ENCODE measurements at places on chromosomes 12 and 14. TPM values are rescaled to one million over a fixed set of nuclear protein-coding genes. Genes with fewer than 3 reads are reported as not detected.
A peak's percentile ranks its signal among the peaks of the same experiment; 100 is the strongest.

- H3K4me3 ChIP-seq: no peak overlapping the region
- H3K27ac ChIP-seq: no peak overlapping the region
- no peaks in the 10 kb centered on the region for H3K36me3 ChIP-seq
- DNase-seq: no peak
- no peaks in the 10 kb centered on the region for H3K27me3 ChIP-seq
Observed at GRCh38 chr14:72752034-72752412, 141.9 kb downstream of the DPF3 start.

MFAP5 gene
- 0.23 TPM for total RNA-seq

TOMM20L gene
- total RNA-seq: not detected

DNA sequence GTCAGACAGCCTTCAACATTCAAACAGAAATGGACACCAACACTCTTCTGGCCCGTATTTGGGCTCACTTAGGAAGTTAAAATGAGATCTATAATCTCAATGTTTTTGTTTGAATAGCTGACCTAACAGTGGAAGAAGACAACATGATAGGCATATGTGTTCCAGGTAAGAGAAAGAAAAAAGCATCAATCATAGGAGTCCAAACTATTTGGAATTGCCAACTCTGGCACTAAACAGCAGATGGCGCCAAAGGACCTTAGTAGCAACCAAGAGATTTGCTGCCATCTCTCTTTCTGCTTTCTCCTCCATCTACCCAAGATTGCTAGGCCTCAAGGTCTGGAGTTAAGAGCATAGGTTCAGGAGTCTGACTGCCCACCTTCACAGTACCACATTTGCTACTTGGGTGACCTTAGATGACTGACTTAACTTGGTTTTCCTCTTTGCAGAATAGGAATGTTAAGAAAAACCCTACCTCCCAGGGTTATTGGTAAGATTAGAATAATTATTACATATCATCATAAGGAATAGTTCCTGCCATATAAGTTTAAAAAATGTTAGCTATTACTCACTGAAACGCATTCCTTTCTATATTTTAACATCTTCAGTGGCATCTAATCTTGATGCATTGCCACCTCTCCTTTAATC, 30.2 kb downstream of the PEX5 start:
- no peaks in the 10 kb centered on the region for H3K27me3 ChIP-seq
- no peaks in the 10 kb centered on the region for H3K4me1 ChIP-seq
- H3K36me3 ChIP-seq: no peaks in the 10 kb centered on the region
- no peak overlapping the region for H3K27ac ChIP-seq
- H3K4me3 ChIP-seq: no peak overlapping the region

MYL2 gene
- total RNA-seq: 1.1 TPM

DNA sequence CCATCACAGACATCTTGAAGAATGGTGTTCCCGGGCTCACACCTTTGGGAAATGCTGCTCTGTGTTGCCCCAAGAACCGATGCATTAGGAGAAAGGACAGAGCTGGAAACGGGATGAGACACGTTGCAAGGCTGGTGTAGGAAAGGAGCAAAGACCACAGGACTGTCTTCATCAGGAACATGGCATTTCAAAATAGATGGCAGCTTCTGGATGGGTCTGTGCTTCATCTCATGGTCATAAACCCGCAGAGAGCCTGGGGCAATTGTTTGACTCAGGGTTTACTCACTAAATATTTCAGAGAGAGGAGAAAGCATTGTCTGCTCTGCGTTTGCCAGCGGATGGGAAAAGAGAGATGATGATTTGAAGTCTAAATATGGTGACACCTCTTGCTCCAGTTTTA, 76.3 kb downstream of the CACNA1C start:
- no peak for DNase-seq
- peaks cover 4% of the 10 kb centered on the region for H3K27me3 ChIP-seq
- no peaks in the 10 kb centered on the region for H3K36me3 ChIP-seq
- no peaks in the 10 kb centered on the region for H3K4me1 ChIP-seq
- H3K27ac ChIP-seq: no peak overlapping the region

DNA sequence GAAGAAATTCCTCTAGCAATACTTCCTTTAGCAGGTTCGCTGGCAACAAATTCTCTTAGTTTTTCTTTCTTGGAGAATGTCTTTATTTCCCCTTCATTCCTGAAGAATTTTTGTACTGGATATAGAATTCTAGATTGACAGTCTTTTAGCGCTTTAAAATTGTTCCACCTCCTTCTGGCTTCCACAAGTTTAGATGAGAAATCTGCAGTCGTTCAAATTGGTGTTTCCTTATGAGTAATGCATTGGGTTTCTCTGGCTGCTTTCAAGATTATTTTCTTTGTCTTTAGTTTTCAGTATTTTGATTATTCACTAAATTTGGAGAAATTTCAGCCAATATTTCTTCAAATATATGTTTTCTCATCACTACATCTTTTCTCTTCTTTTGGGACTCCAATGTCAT, 33.3 kb upstream of the FGF6 start:
- no peaks in the 10 kb centered on the region for H3K4me1 ChIP-seq
- no peaks in the 10 kb centered on the region for H3K36me3 ChIP-seq
- no peak overlapping the region for H3K4me3 ChIP-seq
- DNase-seq: no peak
- H3K27ac ChIP-seq: no peak overlapping the region
- H3K27me3 ChIP-seq: peaks cover 5% of the 10 kb centered on the region

GRCh38 chr12:120892265-120892664, 11.9 kb downstream of the SPPL3 start:
- no peak overlapping the region for H3K27ac ChIP-seq
- H3K4me1 ChIP-seq: no peaks in the 10 kb centered on the region
- no peak overlapping the region for H3K4me3 ChIP-seq
- H3K27me3 ChIP-seq: no peaks in the 10 kb centered on the region
- 0 out of 2 replicates have a peak, but pooled peaks cover 3% of the 10 kb centered on the region for H3K36me3 ChIP-seq

- H3K36me3 ChIP-seq: no peaks in the 10 kb centered on the region
- H3K4me1 ChIP-seq: no peaks in the 10 kb centered on the region
- no peaks in the 10 kb centered on the region for H3K27me3 ChIP-seq
- H3K4me3 ChIP-seq: no peak overlapping the region
Observed at GRCh38 chr14:30115756-30116155, 188.1 kb upstream of the PRKD1 start.

DNA sequence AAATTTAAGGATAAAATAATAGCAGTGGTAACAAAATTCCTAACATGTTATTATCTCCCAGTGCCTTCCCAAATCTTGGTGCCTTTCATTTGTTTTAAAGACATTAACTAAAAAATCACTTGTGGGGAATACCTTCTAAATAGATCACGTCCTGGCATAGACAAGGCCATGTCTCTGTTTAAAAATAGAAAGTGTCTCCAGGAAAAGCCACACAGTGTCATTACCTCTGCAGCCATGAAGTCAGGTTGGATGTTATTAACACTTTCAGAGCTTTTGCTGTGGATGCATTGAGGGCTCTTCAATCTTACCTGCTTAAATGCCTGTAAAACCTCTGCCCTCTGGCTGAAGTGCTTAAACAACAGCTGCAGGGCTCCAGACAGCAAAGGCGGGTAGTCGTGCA, 211.1 kb downstream of the ITPR2 start:
- H3K27ac ChIP-seq: no peak overlapping the region
- DNase-seq: peak; percentile 15
- H3K27me3 ChIP-seq: no peaks in the 10 kb centered on the region
- H3K36me3 ChIP-seq: no peaks in the 10 kb centered on the region
- H3K4me1 ChIP-seq: no peaks in the 10 kb centered on the region

- H3K4me3 ChIP-seq: no peak overlapping the region
- no peaks in the 10 kb centered on the region for H3K36me3 ChIP-seq
- no peaks in the 10 kb centered on the region for H3K27me3 ChIP-seq
- no peak for DNase-seq
- H3K27ac ChIP-seq: no peak overlapping the region
Observed at GRCh38 chr12:83141460-83141994, 454.8 kb downstream of the TMTC2 start.

DNA sequence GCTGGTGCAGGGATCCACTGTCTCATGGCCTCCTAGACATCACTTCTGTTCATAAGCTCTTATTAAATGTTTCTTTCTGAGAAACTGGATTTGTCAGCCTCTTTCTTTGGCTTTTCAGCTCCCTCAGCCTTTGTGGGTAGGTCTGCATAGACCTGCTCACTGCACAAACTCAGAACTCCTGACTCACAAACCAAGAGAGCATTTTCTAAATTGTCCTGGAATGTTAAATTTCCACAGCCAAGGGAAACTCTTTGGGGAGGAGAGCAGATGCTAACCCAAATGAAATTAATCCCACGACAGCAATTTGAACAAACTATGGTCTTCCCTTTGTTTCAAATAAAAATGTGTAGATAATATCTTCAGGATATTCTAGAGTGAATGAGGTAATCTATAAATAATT, 19.5 kb upstream of the CERS5 start:
- peak overlapping the region; percentile 83 for H3K27ac ChIP-seq
- peaks cover 14% of the 10 kb centered on the region for H3K36me3 ChIP-seq
- H3K4me3 ChIP-seq: no peak overlapping the region
- peaks cover 46% of the 10 kb centered on the region for H3K4me1 ChIP-seq
- peak; percentile 66 for DNase-seq
- H3K27me3 ChIP-seq: no peaks in the 10 kb centered on the region

DNA sequence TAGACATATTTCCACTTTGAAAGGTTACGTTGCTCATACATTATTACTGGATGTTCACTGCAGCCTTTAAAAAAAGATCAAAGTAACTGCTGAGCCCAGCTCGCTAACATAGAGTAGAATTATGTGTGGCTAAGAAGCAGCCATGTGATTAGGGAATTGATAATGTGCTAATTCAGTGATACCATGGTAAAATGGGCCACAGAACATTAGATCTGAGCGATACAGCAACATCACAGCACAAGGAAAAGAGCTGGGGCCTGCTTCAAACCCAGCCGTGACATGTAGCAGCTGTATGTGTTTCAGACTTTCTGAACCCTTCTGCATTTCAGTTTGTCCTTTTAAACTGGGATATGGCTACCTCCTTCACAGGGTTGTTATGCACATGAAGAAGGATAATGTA, 92.3 kb upstream of the LMNTD1 start:
- no peaks in the 10 kb centered on the region for H3K4me1 ChIP-seq
- H3K4me3 ChIP-seq: no peak overlapping the region
- H3K36me3 ChIP-seq: no peaks in the 10 kb centered on the region

CCNK gene
- 18.6 TPM for total RNA-seq

DNA sequence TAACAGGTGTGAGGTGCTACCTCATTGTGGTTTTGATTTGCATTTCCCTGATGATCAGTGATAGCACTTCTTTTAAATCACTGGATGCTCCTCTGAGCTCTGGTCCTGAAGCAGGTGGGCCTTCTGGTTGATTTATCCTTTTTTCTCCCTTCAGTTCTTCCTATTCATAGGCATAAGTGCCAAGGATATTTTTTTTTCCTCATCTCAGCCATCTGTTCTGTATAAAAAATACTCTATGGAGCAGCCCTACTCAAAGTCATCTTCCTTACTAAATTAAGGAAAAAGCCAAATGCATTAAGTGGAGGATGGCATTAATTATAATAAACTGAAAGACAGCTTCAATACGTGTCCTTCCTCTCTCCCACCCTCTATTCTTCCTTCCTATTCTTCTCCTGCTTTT, 18.4 kb downstream of the SPIC start:
- H3K4me3 ChIP-seq: no peak overlapping the region
- H3K4me1 ChIP-seq: no peaks in the 10 kb centered on the region
- no peaks in the 10 kb centered on the region for H3K27me3 ChIP-seq
- no peak for DNase-seq

- no peak for DNase-seq
Observed at GRCh38 chr14:22485178-22485577, 103.8 kb downstream of the DAD1 start.

- no peak for DNase-seq
- H3K4me1 ChIP-seq: peaks cover 17% of the 10 kb centered on the region
- no peak overlapping the region for H3K4me3 ChIP-seq
- H3K36me3 ChIP-seq: no peaks in the 10 kb centered on the region
- H3K27ac ChIP-seq: no peak overlapping the region
Observed at GRCh38 chr14:55897031-55897430, 221.2 kb upstream of the PELI2 start.

- H3K4me3 ChIP-seq: no peak overlapping the region
- no peaks in the 10 kb centered on the region for H3K36me3 ChIP-seq
- peaks cover 3% of the 10 kb centered on the region for H3K27me3 ChIP-seq
- H3K27ac ChIP-seq: no peak overlapping the region
Observed at GRCh38 chr12:3559601-3560294, 68.7 kb downstream of the PRMT8 start.

DNA sequence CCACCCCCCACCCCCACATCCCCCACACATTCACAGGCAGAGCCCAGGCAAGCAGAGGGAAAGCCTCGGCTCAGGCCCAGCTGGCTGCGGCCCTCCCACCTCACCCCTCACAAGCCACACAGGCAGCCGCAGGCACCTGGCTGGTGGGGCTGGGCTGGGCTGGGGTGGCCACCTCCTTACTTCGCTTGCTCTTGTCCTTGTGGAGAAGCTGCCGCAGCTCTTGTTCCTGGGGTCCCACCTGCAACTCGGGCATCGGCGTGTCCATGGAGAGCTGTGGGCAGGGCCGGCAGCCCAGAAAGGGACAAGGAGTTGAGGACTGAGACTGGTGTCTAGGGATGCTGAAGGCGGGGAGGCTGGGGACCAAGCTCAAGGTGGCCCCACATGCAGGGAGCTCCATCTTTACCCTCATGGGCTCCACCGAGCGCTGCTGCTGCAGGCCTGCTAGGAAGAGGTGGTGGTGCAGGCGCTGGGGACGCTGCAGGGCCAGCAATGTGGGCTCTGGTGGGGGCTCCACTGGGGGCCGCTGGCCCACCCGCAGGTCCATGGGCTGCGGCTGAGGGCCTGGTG, 21.2 kb downstream of the HDAC7 start:
- H3K36me3 ChIP-seq: peaks cover 25% of the 10 kb centered on the region
- no peak overlapping the region for H3K27ac ChIP-seq
- no peak for DNase-seq
- H3K4me1 ChIP-seq: no peaks in the 10 kb centered on the region
- H3K27me3 ChIP-seq: no peaks in the 10 kb centered on the region
- H3K4me3 ChIP-seq: no peak overlapping the region

DNA sequence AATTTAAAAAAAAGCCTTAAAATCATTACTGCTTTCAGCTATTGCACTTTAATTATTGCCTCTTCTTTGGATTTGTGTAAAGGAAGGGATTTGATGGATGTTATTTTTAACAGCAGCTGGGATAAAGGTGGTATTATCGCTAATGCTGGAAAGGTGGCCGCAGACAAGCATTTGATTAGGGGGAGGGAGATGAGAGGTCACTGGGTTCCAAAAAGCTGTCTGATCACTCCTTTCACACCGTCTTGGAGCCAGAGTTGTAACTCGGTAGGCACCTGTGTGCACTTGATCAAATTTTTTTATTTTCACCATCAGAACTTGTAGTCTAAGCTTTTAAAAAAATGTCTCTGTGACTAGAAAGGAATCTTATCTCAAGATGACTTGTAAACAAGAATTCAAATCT, 99.8 kb downstream of the AKAP6 start:
- no peak overlapping the region for H3K4me3 ChIP-seq
- no peaks in the 10 kb centered on the region for H3K36me3 ChIP-seq
- H3K27ac ChIP-seq: no peak overlapping the region
- no peaks in the 10 kb centered on the region for H3K27me3 ChIP-seq

CFAP251 gene
- 0.41 TPM for total RNA-seq

DNA sequence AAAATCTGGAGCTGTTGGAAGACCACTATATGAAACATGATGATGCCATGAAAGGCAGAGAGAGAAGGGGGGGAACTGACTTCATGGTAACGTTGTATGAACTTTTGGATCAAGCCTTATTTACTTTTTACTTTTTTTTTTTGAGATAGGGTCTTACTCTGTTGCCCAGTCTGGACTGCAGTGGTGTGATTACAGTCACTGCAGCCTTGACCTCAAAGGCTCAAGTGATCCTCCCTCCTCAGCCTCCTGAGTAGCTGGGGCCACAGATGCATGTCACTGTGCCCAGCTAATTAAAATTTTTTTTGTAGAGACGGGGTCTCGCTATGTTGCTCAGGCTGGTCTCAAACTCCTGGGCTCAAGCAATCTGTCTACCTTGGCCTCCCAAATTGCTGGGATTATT, 31.3 kb upstream of the CTDSP2 start:
- H3K4me1 ChIP-seq: peaks cover 5% of the 10 kb centered on the region
- H3K27me3 ChIP-seq: no peaks in the 10 kb centered on the region
- H3K4me3 ChIP-seq: no peak overlapping the region
- no peaks in the 10 kb centered on the region for H3K36me3 ChIP-seq
- DNase-seq: peak; percentile 26

Data from SJCRH30 (cell line).